ENCODE measurements at places on chromosomes 11 and 22.
A peak's percentile ranks its signal among the peaks of the same experiment; 100 is the strongest.

DNA sequence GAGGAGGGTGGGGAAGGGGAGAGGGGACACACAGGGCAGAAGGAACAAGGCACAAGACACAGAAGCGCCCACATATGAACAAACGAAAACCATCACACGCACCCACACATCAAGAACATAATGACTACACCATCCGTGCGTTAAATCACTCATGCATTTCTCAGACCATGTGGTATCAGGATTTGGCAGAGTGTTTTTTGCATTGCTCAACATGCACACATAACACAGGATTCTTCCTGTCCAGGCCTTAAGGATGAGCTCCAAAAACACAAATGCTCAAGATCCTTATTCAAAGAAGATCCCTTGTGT lies 309.5 kb downstream of the CADM1 start:
- no peak for DNase-seq

DNA sequence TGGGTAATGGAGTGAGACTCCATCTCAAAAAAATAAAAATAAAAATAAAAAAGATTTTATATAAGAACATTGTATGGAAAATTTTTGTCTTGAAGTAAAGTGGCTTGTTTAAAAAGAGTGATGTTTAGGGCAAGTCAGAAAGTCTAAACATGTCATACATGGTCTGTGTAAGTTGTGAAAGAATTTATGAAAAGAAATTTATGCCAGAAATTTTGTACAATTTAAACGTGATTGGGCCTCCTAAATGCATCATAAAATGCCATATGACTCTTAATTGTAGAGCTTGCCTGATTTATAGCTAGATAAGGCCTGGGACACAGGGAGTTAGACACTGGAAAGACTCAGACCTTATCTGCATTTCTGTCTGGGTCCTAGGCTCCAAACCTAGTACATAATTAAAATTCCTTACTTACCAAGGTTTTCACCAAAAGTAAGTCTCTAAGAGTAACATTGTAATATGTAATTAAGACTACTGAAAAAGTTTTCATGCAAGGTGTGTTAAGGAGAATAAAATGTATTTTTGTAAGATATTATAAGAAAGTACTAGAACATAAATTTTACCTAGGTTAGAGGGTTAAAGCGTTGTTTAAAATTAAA lies 110.5 kb downstream of the AASDHPPT start:
- no peak for DNase-seq

DNA sequence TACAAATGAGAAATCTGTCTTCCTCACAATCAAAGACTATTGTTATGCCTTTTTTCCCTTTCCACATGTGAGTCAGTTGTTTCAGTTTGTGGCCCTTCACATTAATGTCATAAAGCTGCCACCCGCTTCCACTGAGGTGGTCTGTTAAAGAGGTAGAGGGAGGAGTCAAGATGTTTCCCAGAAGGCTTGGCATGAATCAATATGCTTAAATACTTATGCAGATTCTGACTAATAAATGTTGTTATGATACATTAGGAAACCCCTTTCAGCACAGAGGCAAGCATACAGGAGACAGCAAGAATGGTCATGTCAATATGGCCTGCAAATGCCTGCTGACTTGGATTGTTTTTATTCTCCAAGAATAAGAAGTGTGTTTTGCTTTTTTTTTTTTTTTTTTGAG lies 6.5 kb downstream of the RTN3 start:
- DNase-seq, result no peak

GRCh38 chr22:20610243-20610686 lies 102.9 kb downstream of the MED15 start:
- no peak for DNase-seq

DNA sequence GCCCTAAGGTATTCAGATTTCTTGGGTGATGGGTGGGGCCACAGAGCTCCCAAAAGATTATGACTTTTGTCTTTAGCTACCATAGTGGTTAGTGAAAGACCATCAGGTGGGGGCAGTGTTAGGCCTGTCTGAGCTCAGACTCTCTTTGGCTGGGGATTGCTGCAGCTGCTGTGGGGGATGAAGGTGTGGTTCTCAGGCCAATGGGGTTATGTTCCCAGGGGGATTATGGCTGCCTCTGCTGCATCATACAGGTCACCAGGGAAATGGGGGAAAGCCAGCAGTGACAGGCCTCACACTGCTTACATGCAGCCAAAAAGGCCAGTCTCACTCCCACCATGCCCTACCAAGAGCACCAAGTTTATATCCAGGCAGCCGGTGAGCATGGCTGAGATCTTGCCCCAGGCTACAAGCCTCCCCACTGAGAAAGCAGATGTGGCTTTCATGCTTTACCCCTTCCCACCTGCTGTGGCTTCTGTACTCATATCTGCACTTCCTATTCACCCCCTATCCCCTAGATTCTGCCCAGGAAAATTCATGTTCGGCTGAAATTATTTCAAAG lies 24.8 kb downstream of the CNTF start:
- peak; percentile 27 for DNase-seq

- peak; percentile 70 for DNase-seq
These were observed 3.6 kb downstream of the FIBP start for GRCh38 chr11:65884716-65885092.

- DNase-seq, result peak; percentile 73
These were observed 186.7 kb downstream of the CADM1 start for GRCh38 chr11:115317277-115318185.

DNA sequence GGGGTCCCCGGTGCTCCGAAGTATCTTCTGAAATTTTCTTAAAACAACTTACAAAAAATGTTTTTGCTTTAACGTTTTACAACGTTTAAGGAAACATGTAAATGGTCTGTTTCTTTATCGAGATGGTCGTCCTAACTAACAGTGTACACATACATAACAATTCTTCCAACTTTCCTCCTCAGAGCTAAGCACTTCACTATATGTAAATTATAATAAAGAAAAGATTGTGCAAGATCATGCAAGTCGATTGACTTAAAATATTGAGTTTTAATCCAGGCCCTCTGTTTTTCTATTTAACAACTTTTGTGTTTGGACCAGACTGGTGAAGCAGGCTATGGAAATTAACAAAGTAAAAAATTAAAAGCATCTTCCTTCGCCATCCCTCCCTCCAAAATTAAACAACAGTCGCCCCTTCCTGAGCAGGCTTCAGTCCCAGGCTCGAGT lies 4.9 kb downstream of the ALX4 start:
- DNase-seq, result no peak

DNA sequence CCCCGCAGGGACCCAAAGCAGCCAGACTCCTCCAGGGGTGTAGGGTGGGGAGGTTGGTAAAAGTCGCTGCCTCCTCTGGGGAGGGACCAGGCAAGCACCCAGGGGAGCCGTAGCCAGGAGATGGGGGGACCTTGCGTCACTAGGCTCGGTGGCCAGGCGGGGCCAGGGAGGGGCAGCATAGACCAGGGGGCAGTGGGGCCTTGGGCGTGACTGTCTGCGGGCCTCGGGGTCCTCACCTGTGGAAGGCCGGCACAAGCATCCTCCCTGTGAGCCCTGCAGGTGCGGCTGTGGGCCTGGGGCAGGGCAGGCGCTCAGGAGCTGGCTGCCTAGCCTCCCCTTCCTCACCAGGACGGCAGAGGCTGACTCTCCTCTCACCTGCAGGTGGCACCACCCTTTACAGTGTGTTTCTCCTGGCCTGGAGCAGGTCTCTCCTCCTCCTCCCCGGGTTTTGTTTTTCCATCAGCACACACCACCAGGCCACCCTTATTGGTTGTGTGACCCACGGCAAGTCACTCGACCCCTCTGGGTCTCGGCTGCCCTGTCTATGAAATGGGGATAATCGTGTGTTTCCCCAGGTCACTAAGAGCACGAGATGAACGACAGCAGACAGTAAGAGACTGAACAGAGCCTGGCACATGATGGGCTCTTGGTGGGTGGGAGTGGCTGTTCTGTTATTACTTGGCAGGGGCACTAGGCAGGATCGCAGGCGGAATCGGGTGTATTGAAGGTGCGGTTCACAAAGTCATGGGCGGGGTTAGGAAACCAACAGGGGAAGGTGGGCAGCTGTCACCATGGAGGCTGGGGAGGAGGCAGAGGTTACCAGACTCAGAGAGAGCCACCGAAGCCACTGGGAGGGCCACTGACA lies 52.7 kb downstream of the FLRT1 start:
- DNase-seq, result peak; percentile 47

DNA sequence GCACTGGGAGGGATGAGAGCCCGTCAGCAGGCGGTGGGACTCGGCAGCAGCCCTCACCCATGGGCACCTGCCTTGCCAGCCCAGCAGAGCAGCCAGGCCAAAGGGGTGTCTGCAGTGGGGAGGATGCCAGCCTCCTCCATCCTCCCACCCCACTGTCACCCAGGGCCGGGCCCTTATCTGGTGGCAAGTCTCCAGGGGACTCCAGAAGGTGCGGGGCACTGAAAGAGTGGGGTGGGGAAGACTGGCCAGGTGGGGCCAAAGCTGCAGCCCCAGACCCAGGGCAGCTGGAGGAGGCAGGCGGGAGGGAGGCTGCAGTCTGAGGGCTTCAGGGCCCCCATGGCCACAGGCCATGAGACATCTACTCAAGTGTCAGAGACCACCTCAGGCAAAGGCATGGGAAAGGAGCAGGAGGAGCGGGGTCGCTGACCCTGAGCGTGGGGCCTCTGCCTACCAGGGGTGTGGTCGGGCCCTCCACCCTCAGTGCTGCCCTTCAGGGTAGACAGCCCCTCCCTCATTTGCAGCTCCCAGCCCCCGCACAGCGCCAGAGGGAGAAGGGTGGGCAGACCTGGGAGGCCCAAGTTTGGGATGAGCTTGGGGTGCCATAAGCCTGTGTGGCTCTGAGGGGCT lies 3.5 kb downstream of the DGCR6L start:
- no peak for DNase-seq

DNA sequence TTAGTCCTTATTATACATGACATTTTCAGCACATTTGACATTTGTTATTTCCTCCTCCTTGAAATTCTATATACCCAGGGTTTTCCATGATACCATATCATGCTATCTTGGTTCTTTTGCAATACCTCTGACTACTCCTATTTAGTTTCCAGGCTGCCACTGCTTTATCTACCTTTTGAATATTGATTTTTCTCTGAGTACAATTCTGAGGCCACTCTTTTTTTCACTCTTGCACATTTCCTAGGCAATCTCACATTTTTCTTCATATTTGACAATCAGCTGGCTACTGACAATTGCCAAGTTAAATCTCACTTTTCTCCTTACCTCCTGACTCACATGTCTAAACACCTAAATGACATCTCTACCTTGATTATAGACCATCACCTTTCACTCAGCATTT lies 11.9 kb downstream of the SBF2 start:
- DNase-seq, result no peak

GRCh38 chr22:32480238-32480637 lies 5.6 kb downstream of the FBXO7 start:
- DNase-seq, result no peak

DNA sequence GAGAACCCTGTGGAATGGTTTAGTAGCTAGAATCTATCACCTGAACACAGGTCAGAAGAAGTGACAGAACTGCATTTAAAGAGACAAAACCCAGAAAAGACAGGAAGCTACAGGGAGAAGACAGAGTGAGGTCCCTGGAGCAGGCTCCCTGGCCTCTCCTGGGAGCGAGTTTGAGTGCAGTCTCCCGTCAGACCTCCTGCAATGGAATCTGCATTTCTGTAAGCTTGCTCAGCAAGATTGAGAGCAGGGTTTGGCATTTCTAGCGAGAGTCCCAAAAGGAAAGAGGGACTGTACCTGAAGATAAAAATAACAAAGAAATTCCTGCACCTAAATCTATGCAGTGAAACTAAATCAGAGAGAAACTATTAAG lies 74.2 kb downstream of the MORC2 start:
- DNase-seq, result no peak

DNA sequence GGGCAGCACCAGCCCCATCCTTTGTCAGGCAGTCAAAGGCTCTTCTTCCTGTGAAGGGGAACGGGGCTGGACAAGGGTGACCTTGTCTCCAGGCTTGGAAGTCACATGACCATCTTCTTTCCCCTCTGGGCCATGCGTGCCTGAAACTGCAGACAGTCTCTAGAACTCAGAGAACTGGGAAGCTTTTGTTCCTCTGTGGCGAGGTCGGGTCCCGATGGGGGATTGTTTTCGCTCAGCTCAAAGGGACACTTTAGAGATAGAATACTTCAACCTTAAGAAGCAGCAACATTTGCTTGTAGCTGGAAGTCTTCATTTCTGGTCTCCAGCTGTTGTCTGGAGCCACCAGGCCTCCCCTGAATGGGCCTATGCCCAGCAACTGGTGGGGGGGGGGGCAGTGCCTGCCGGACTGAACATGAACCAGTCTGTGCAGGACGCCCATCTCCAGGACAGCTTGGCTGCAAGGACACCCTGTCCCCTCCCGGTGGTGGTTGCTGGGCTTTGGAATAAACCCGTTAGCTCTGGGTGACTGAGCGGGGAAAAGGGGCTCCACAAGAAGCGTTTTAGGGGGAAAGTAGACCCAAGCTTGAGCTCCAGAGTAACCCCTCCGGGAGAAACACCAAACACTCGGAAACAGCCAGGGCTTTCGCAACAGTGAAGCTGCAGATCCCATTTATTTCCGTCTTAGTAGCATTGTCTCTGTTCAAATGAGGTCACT lies 55.7 kb upstream of the EMID1 start:
- DNase-seq, result no peak

- no peak for DNase-seq
These were observed 71.5 kb upstream of the USP47 start for GRCh38 chr11:11770296-11770695.

DNA sequence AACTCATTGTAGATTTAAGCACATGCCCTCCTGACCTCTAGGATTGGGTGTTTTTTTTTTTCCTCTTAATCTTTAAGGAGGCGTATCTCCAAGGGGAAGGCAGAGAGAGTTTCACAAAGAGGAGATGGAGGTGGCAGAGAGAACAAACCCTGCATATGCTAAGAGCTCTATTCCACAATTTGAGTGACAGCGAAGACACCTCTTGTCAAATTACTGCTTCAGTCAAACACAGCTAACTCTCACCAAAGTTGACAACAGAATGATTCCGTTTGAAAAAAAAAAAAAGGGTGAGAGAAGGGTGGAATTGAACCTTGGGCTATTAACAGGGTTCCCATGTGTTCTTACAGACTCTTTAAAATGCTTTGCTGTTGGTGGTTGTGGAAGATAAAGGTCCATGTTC lies 112.6 kb downstream of the NXPE2 start:
- DNase-seq, result no peak

DNA sequence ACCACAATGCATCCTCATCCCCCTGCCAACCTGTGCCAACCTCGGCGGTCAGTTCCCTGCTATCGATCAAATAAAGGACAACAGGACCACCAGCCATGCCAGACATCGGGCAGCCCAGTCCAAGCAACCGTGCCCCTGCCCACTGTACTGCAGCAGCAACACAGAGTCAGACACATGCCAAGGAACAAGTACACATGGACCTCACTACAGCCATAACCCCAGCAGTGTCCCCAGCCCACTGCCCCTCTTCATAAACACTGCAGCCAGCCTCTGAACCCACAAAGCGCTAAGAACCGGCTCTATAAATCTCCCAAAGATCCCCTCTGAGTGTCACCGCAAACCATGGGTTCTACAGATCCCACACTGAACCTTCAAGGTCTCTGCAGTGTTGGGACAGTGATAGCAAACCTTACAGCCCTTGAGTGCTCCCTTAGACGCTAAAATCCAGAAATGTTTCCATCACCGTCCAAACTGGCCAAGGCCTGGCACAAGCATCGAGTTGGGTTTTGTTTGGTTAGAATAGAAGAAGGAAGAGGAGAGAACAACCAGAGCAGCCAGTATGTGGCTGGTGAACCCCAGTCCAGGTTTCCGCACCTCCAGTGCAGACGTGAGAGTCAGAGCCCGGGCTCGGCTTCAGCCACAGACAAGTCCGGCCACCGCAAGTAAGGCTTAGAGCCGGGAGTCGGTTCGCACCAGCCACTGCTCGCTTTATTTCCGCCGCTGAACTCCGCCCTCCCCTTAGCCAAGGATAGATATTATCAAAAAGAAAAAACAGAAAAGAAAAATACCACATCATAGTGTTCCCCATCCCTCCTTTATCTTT lies 7.9 kb downstream of the PAX6 start:
- DNase-seq, result no peak

All from NCI-H1417 (cell line).